Retinal pigment epithelial cell (primary cell): ENCODE measurements at places on chromosomes 1 and 21.

DNA sequence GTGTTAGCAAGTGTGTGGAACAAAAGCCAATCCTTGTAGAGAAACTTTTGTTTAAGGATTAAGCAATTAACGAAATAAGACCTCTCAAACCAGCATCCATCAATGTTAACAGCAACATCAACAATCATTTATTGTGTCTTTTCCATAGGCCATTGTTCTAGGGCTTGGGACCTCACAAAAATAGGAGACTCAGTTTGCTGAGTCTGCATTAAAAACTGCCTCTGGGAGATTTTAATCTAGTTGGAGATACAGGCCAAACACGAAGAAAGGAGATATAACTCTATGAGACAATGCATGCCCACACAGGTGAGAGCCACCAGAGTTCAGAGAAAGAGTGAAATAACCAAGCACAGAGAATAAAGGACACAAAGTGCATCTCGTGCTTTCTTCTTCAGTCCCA is 14.4 kb upstream of the SELP start:
- no peak for DNase-seq

GRCh38 chr1:177351361-177352108 is 180.8 kb downstream of the BRINP2 start:
- no peak for DNase-seq

DNA sequence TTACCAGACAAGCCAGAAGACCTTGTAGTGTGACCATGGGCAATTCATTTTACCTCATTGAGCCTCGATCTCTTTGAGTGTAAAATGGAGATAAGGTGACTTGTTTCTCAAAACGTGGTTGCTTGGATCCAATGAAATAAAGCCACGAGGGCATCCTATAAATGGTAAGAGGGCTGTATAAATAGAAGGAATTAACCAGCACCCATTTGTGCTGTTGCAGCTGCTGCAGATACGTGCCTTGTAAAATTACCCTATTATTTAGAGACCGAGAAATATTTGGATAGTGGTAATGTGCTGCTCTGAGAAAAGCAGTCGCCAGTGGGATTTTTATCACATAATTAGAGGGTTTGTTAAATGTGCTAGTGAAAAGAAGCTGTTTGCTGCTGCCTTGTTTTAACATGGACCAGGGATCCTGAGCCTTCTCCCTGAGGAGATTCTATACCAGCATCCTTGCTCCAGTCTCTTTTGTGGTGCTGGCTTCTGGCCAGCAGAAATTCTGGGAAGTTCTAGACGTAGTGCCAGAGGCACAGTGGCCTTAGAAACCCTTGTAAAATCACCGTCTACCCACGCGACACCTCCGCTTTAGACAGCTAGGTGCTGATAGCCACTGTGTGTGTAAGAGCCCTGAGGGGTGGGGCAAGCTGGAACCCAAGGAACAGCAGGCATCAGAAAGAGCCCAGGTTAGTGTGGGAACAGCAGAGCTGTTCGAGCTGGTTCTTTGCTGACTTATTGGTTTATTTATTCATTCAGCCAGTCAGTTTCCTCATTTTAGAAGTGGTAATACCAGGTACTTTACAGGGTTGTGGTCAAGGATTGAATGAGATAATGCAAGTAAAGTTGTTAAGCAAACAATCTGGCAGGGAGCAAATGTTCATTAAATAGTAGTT is 137.5 kb downstream of the NOS1AP start:
- DNase-seq, result no peak

- DNase-seq, result peak; percentile 90
Measured at GRCh38 chr1:117582451-117582850, 23.4 kb upstream of the TENT5C start.

GRCh38 chr1:195415584-195415983 is 1192.7 kb downstream of the KCNT2 start:
- DNase-seq, result no peak

GRCh38 chr1:226732856-226733291 is 6.2 kb downstream of the ITPKB start:
- no peak for DNase-seq

DNA sequence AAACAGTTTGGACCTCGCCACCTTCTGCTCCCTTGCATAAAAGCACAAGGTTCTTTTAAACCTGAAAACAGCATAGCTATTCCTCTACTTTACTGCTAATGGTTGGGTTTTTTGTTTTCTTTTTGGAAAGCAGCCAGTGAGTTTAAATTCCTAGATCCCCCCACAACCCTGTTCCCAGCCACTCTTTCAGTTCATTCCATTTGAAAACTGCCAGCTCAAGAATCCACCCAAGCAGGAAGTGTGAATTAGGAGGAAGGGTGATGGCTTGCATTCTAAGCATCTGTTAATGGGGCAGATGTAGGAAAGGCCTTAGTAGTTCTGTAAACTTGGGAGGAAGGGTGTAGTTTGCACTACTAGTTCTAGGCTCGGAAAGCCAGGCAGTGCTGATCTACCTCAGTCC is 172.9 kb upstream of the HOOK1 start:
- DNase-seq, result no peak

DNA sequence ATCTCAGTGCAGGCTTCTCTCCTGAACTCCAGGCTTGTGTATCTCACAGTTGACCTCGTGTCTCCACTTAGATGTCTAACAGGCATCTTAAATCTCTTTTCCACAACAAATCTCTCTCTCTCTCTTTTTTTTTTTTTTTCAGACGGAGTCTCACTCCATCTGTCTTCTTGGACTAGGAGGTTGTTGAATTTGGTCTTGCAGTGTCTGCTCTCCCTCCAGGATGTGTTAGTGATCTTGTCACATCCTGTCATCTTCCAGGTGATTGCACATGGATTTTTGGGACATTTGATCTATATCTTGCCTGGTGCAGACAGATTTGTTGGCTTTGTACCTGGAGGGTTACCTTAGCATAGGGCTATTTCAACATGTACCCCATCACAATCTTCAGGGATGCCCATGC is 26.5 kb upstream of the KCNA10 start:
- no peak for DNase-seq

DNA sequence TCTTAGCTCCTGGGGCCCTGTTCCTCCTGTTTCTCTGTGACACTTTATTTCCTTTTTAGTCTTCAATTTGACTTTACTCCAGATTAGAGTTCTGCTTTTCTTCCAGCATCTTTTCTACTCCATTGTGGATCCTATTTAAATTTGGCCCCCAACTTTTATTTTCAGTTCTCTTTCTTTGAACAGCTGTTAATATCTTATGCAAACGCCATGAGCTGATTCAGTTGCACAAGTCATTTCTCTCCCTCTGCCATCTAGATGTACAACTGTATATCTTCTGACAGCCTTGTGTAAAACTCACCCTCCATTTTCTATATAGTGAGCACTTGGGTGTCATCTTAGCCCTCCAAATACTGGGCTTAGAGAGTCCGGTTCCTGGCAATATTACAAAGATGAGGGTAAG is 42.2 kb downstream of the SPATA17 start:
- DNase-seq, result no peak
